ENCODE measurements at places on chromosomes 6 and 20. TPM values are rescaled to one million over a fixed set of nuclear protein-coding genes. Genes with fewer than 3 reads are reported as not detected.
A peak's percentile ranks its signal among the peaks of the same experiment; 100 is the strongest.

- no peak for DNase-seq
Observed at GRCh38 chr6:124964764-124965105, 2.5 kb downstream of the RNF217 start.

- DNase-seq = no peak
Observed at GRCh38 chr6:139308936-139309603, 17.3 kb upstream of the TXLNB start.

- DNase-seq = no peak
Observed at GRCh38 chr6:150662814-150663213, 63.1 kb downstream of the PLEKHG1 start.

DNA sequence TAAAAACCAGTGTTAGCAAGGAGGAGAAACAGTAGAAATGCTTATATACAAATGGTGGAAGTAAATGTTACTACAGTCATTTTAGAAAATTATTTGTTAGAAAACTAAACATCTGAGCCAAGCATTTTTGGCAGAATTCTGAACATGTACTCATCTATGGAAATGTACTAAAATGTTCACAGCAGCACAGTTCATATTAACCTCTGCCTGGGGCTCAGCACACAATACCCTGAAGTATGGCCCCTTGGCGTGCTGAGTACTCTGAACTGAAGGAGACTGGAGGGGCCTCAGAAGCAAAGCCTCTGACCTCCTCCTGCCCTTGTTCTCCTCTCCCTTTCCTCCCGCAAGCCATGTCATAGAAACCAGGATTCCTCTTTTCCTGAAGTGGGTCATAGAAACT lies 66.2 kb upstream of the RALGAPA2 start:
- DNase-seq = no peak

- DNase-seq = peak; percentile 88
Observed at GRCh38 chr6:42045538-42046460, 4.5 kb upstream of the TAF8 start.

- DNase-seq = no peak
Observed at GRCh38 chr6:148339766-148340165, 2.9 kb upstream of the SASH1 start.

Gene ZNF337
- 7.1 TPM for total RNA-seq

Data from H7 (cell line).